ENCODE measurements at places on chromosomes 3 and 15. TPM values are rescaled to one million over a fixed set of nuclear protein-coding genes. Genes with fewer than 3 reads are reported as not detected.

DNA sequence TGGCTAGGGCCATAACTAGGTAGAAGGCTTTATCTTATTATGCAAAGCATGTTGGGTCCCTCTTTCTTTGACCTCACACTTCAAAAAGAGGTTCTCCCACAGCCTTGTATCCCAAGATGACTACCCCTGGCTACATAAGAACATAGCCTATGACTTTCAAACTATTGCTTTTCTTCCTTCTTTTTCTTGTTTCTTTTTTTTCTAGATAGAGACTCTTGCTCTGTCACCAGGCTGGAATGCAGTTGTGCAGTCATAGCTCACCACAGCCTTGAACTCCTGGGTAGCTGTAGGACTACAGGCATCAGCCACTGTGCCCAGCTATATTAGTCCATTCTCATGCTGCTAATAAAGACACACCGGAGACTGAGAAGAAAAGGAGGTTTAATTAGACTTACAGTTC lies 47.2 kb downstream of the DIPK2A start:
- no peaks in the 10 kb centered on the region for H3K36me3 ChIP-seq
- DNase-seq, result no peak
- no peak overlapping the region for H3K4me3 ChIP-seq
- no peaks in the 10 kb centered on the region for H3K4me1 ChIP-seq
- H3K27ac ChIP-seq, result no peak overlapping the region
- H3K27me3 ChIP-seq, result no peaks in the 10 kb centered on the region

Gene TEX264
- total RNA-seq, result 66.5 TPM

Gene DUOX1
- total RNA-seq, result 0.07 TPM

GRCh38 chr3:65963787-65964677 lies 74.7 kb downstream of the MAGI1 start:
- peaks cover 13% of the 10 kb centered on the region for H3K4me1 ChIP-seq
- H3K36me3 ChIP-seq, result no peaks in the 10 kb centered on the region
- H3K4me3 ChIP-seq, result no peak overlapping the region
- no peaks in the 10 kb centered on the region for H3K27me3 ChIP-seq
- peak; percentile 44 for DNase-seq

DNA sequence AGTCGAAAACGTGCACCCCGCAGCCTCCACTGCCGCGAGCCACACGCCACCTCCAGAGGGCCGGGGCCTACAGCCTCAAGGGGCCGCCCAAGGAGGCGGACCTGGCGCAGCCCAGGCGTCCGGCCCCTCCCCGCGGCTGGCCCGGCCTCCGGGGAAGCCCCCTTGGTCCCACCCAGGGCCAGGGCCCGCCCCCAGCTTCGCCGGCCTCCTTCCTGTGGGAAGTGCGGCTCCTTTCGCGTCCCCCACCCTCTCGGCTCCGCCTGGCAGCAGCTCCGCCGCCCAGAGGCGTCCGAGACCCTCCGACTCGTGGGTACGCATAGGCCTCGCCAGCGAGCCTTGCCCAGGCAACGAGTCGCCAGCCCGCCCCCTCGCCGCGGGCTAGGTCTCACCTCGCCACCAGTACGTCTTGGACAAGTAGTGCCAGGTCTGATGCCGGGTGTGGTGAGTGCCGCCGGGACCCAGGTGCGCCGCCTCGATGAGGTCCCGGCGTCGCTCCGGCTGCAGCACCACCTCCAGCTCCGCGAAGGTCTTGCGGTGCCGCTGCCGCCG lies 642 bp downstream of the ZBTB11 start:
- DNase-seq, result peak; percentile 97
- H3K36me3 ChIP-seq, result peaks cover 36% of the 10 kb centered on the region
- H3K27ac ChIP-seq, result peak overlapping the region; percentile 98
- H3K4me3 ChIP-seq, result peak overlapping the region; percentile 86
- H3K27me3 ChIP-seq, result no peaks in the 10 kb centered on the region
- H3K4me1 ChIP-seq, result peaks cover 43% of the 10 kb centered on the region

GRCh38 chr15:40956541-40956982 lies 3.3 kb downstream of the CHAC1 start:
- H3K27me3 ChIP-seq, result no peaks in the 10 kb centered on the region
- H3K27ac ChIP-seq, result no peak overlapping the region
- no peak for DNase-seq
- no peak overlapping the region for H3K4me3 ChIP-seq

Gene CHST2
- total RNA-seq, result 2.9 TPM

DNA sequence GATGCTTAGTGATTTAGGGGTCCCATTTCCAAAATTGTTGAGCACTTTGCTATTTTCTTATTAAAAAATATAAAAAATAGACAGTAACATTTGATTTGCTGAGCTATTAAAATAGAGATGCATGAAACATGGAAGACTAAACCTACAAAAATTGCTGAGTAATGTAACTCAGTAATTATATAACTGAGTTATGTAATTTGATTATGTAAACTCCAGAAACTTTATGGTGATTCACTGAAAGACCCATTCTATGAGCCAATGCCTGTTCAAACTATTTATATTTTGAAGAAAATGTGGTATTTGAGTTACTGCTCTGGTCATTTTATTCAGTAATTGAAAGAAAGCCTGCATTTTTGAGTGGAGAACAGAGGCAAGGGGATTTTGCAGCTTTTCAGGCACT lies 1221.5 kb upstream of the ALCAM start:
- no peaks in the 10 kb centered on the region for H3K36me3 ChIP-seq
- H3K27ac ChIP-seq, result no peak overlapping the region
- H3K4me3 ChIP-seq, result no peak overlapping the region

GRCh38 chr3:3015185-3016089 lies 94.7 kb downstream of the IL5RA start:
- DNase-seq, result no peak
- H3K4me3 ChIP-seq, result no peak overlapping the region
- no peaks in the 10 kb centered on the region for H3K4me1 ChIP-seq
- peaks cover 48% of the 10 kb centered on the region for H3K27me3 ChIP-seq

GRCh38 chr15:96321639-96322535 lies 8.6 kb upstream of the NR2F2 start:
- H3K4me3 ChIP-seq, result no peak overlapping the region
- no peak overlapping the region for H3K27ac ChIP-seq
- no peaks in the 10 kb centered on the region for H3K4me1 ChIP-seq
- no peak for DNase-seq
- H3K36me3 ChIP-seq, result peaks cover 1% of the 10 kb centered on the region

Gene SLC28A2
- total RNA-seq, result not detected

Gene NDUFAF3
- 94.3 TPM for total RNA-seq

- no peak for DNase-seq
- H3K4me3 ChIP-seq, result no peak overlapping the region
- no peaks in the 10 kb centered on the region for H3K36me3 ChIP-seq
Observed at GRCh38 chr3:67858492-67858891, 204.1 kb upstream of the SUCLG2 start.

- no peak overlapping the region for H3K4me3 ChIP-seq
- peaks cover 15% of the 10 kb centered on the region for H3K27me3 ChIP-seq
- DNase-seq, result no peak
- H3K36me3 ChIP-seq, result no peaks in the 10 kb centered on the region
Observed at GRCh38 chr3:115836944-115837343, 213.6 kb downstream of the GAP43 start.

DNA sequence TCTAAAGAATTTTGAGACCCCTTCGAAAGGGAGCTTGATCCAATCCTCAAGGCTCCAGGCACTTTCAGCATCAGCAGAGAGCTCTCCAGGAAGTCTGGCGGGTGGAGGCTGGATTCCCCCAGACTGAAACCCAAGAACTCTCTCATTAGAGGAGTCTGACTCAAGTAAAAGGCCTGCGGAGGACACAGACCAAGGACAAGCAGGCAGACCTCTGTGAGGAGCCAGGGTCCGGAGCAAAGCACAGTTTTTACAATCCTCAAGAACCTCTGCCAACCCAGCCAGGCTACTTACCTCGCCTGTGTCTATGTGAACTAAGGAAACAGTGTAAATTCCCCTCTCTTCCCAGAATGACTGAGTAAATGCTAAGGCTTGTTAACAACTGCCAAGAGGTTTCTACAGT lies 86.2 kb downstream of the FBN1 start:
- H3K4me3 ChIP-seq, result no peak overlapping the region
- H3K27me3 ChIP-seq, result peaks cover 35% of the 10 kb centered on the region

- no peak for DNase-seq
- H3K4me1 ChIP-seq, result peaks cover 22% of the 10 kb centered on the region
- H3K27ac ChIP-seq, result no peak overlapping the region
- peaks cover 5% of the 10 kb centered on the region for H3K27me3 ChIP-seq
Observed at GRCh38 chr3:172713316-172713715, 2.4 kb upstream of the NCEH1 start.

Gene ANKUB1
- total RNA-seq, result not detected

Gene CAMKV
- not detected for total RNA-seq

DNA sequence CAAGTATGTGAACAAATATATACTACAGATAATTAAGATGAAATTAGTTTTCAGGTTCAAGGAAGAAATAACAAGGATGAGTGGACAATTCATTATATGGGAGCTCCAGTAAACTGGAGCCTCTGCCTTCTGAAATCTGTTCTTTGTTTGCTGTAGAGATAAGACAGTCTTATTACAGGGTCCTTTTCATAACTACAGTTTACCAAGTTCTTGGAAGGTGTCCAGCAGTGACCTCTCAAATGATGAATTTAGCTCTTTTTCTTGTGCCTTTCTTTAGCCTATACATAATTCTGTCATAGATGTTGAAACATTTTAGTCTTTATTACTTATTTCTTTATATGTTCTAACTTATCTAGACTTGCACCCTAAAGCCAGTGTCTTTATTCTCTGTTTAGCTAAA lies 89.7 kb upstream of the GBE1 start:
- no peak for DNase-seq
- no peaks in the 10 kb centered on the region for H3K4me1 ChIP-seq
- no peak overlapping the region for H3K4me3 ChIP-seq
- no peaks in the 10 kb centered on the region for H3K36me3 ChIP-seq

Gene ELL3
- 1.0 TPM for total RNA-seq

GRCh38 chr3:107868449-107868848 lies 222.4 kb downstream of the CD47 start:
- peaks cover 8% of the 10 kb centered on the region for H3K4me1 ChIP-seq
- H3K4me3 ChIP-seq, result no peak overlapping the region
- DNase-seq, result no peak
- H3K27me3 ChIP-seq, result peaks cover 9% of the 10 kb centered on the region
- peaks cover 4% of the 10 kb centered on the region for H3K36me3 ChIP-seq

- no peak overlapping the region for H3K4me3 ChIP-seq
- DNase-seq, result peak; percentile 19
- H3K4me1 ChIP-seq, result no peaks in the 10 kb centered on the region
- H3K36me3 ChIP-seq, result no peaks in the 10 kb centered on the region
Observed at GRCh38 chr3:134066158-134066541, 36.4 kb upstream of the SLCO2A1 start.

Gene LRRC49
- total RNA-seq, result 0.66 TPM

Gene AP4E1
- 18.4 TPM for total RNA-seq

GRCh38 chr3:134364061-134364935 lies 9.9 kb downstream of the AMOTL2 start:
- peaks cover 12% of the 10 kb centered on the region for H3K4me1 ChIP-seq
- no peak for DNase-seq
- no peak overlapping the region for H3K27ac ChIP-seq
- no peaks in the 10 kb centered on the region for H3K36me3 ChIP-seq
- H3K4me3 ChIP-seq, result no peak overlapping the region

DNA sequence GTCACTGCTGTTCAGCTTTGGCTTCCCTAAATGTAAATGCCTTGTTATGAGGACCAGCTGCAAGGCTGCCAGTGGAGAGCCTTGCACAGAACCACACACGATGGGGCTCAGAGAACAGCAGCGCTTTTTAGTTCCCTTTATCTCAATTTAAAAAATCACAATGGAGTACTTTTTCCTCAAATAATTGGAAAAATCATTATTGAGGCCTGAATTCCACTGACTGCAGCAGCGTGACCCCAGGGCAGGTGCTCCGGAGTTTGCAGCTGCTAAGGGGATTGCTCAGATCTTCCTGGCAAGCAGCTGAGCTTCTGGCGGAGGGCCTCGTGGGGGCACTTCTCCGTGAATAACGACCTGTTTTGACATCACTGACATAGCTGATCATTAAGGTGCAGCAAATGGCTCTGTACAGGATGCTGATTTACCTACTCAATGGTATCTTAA lies 245.6 kb upstream of the TRIM42 start:
- H3K4me1 ChIP-seq, result no peaks in the 10 kb centered on the region
- H3K27me3 ChIP-seq, result no peaks in the 10 kb centered on the region
- DNase-seq, result no peak
- H3K4me3 ChIP-seq, result no peak overlapping the region

- DNase-seq, result no peak
- no peak overlapping the region for H3K4me3 ChIP-seq
- H3K27ac ChIP-seq, result no peak overlapping the region
- no peaks in the 10 kb centered on the region for H3K36me3 ChIP-seq
Observed at GRCh38 chr3:62708638-62709373, 166.4 kb downstream of the CADPS start.

DNA sequence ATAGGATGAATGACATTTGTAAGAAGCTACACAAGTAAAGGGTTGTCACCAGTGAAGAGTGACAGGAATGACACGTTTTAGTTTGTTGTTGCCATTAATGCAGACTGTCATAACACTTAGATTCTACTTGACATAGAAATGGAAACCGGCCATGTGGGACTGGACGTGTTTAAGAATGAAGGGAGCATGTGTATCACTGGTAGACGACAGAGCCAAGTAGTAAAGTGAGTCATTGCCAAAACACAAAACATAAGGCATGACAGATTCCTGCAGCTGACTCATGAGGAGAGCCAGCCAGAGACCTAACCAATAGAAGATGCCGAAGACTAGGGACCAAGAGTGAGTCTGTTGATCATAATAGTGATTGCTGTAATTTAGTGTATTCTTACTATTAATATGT lies 106.2 kb upstream of the PLAAT1 start:
- no peak overlapping the region for H3K4me3 ChIP-seq
- no peaks in the 10 kb centered on the region for H3K27me3 ChIP-seq
- DNase-seq, result no peak
- H3K4me1 ChIP-seq, result no peaks in the 10 kb centered on the region
- H3K36me3 ChIP-seq, result no peaks in the 10 kb centered on the region

DNA sequence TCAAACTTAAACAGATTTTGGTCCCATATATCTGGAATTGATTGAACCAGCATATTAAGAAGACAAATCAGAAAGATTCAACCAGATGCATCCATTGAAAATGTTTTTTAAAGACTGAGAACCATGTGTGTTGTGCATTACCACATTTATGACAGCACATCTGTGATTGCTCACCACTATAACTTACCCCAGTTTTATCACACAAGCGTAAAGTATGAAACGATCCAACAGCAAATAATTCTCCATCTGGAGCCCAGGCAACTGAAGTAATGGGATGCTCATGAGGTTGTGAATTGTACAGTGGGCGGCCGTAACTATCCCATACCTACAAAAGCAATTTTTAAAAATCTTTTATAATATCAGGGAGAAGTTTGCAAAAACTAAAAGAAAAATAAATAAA lies 43.2 kb downstream of the IFT80 start:
- H3K27ac ChIP-seq, result no peak overlapping the region
- no peak for DNase-seq
- no peaks in the 10 kb centered on the region for H3K4me1 ChIP-seq
- H3K36me3 ChIP-seq, result peaks cover 18% of the 10 kb centered on the region

GRCh38 chr3:121252676-121253075 lies 293.1 kb downstream of the POLQ start:
- no peak overlapping the region for H3K27ac ChIP-seq
- H3K36me3 ChIP-seq, result no peaks in the 10 kb centered on the region
- no peak for DNase-seq
- no peaks in the 10 kb centered on the region for H3K27me3 ChIP-seq
- no peak overlapping the region for H3K4me3 ChIP-seq
